Mesangial cell (primary cell): ENCODE measurements at places on chromosomes 5 and 9. TPM values are rescaled to one million over a fixed set of nuclear protein-coding genes. Genes with fewer than 3 reads are reported as not detected.

Gene OR13D1
- not detected in 2 replicates for total RNA-seq

Gene TUSC1
- 18.6 and 31.4 TPM in 2 replicates for total RNA-seq

Gene PRXL2C
- 9.8 and 10.6 TPM in 2 replicates for total RNA-seq

Gene SLC2A6
- 17.7 and 37.6 TPM in 2 replicates for total RNA-seq

Gene PIP5KL1
- total RNA-seq: 2.5 and 4.2 TPM in 2 replicates
